Effector memory CD4-positive, alpha-beta T cell (primary cell): ENCODE measurements at places on chromosomes 2 and 18.

DNA sequence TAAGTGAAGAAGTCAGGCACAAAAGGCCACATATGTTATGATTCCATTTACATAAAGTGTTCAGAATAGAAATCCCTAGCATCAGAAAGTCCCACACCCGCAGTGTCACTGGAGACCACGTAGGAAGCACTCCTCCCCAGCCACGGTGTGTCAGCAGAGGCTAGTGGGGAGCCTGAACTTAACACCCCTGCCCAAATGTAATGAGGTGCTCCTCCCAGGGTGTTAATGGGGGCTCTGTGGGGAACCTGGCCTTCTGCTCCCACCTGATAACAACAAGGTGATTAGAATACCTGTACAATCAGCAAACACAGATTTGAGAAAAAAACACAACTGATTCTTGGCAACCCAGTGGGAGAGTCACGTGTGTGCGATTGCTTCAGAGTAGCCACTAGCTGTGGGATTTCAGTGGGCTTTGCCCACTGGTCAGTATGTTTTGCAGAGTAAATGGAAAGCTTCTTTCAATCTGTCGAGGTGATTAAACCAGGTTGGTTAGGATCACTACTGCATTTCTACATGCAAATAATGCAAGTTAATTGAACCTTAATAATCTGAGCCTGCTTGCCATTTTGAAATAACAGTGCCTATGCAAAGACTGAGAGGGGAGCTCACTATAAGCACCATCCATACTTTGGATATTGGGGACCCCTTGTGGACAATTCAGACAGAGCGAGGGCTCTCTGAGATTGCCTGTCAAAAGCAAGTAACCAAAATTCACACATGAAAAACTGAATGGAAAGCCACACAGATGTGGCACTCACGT is 20.6 kb upstream of the ATRAID start:
- no peak for DNase-seq

- no peak for DNase-seq
Measured at GRCh38 chr2:207184768-207185167, 19.0 kb upstream of the KLF7 start.

DNA sequence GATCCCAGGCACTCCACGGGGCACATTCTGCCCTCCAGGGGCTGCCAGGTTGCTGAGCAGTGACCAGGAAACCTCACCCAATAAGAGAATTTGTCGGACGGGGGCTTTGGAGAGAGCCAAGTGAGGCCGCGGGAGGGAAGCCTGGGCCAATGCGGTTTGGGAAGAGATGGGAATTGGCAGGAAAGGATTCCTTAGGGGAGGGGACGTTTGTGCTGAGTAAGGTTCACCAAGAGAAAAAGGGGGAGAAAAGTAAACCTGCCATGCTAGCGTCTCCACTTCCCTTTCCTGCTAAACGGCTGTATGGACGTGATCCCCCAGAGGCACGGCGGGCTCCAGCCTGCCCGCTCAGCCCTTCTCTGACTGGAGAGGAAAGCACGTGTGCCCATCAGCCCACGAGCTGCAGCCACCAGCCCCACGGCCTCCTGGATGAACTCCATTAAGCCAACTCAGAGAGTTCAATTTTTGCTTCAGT is 194.4 kb upstream of the ID2 start:
- no peak for DNase-seq

GRCh38 chr2:231531883-231532755 is 1.9 kb upstream of the NMUR1 start:
- DNase-seq: no peak

DNA sequence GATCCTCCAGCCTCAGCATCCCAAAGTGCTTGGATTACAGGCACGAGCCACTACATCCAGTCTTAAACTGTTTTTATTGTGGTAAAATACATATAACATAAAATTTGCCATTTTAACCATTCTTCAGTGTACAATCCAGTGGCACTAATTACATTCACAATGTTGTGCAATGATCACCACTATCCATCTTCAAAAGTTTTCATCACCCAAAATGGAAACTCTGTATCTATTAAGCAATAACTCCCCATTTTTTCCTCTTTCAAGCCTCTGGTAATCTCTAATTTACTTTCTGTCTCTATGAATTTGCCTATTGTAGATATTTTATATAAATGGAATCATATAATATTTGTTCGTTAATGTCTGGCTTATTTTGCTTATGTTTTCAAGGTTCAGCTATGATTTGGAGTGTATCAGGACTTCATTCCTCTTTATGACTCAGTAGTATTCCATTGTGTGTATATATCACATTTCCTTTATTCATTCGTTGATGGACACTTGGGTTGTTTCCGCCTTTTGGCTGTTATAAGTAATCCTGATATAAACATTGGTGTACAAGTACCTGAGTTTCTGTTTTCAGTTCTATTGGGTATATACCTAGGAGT is 71.8 kb downstream of the GFPT1 start:
- no peak for DNase-seq

GRCh38 chr18:2881088-2881839 is 34.5 kb downstream of the EMILIN2 start:
- no peak for DNase-seq

DNA sequence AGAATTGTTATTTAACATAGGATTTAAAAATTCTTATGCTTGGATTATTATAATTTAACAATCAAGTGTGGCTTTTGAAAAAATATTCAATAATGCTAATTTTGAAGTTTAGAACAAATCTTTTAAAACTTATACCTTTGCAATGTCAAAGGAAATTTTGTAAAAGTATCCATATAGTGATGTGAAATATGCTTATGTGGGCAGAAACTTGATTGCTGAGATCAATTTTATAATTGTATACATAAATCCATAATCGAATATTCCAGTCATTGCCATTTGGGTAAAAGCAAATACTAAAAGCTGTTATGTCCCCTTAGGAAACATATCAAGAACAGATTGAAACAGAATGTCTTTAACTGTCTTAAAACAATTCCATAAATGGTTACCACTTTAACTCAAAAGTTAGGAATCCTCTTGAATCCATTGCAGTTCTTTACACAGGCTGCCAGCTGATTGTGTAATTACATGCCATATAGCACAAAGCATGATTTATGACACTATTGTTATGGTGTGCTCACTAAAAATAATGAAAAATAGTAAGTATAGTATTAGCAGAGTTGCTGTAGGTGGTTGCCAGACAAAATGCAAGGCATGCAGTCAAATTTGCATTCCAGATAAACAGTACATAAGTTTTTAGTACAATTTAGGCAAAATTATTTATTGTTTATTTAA is 24.2 kb downstream of the PLCL1 start:
- no peak for DNase-seq

DNA sequence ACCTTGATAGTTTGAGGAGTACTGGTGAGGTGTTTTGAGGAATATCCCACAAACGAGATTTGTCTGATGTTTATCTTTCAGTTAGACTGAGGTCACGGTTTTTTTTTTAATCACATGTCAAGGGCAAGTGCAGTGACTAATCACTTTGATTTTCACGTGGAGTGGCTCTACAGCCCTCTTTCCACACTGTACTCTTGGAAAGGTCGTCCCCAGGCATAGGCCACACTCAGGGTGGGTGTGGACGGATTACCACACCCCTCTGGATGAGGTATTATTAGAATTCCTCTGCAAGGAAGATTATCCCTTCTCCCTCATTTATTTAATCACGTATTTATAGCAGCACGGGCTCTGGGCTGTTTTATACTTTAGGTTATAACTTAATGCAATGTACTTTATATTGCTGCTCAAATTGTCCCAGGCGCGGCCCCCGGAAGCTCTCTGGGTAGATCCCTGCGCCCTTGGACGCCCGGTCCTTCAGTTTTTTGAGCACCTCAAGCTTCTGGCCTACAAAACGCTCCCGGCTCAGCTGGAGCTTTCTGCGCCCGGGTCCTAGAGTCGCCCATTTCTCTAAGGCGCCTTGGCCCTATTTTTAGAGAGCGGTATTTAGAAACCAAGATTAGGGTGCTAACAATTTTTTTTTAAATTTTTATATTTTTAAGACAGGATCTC is 515 bp upstream of the PLEKHB2 start:
- peak; percentile 53 for DNase-seq

DNA sequence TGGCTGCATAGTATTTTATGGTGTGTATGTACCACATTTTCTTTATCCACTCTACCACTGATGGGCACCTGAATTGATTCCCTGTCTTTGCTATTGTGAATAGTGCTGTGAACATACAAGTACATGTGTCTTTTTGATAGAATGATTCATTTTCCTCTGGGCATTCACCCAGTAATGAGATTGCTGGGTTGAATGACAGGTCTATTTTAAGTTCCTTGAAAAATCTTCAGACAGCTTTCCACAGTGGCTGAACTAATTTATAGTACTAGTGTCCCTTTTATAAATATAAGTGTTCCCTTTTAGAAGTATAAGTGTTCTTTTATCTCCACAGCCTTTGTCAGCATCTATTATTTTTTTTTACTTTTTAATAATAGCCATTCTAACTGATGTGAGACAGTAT is 303.9 kb upstream of the EPHA4 start:
- DNase-seq: no peak

DNA sequence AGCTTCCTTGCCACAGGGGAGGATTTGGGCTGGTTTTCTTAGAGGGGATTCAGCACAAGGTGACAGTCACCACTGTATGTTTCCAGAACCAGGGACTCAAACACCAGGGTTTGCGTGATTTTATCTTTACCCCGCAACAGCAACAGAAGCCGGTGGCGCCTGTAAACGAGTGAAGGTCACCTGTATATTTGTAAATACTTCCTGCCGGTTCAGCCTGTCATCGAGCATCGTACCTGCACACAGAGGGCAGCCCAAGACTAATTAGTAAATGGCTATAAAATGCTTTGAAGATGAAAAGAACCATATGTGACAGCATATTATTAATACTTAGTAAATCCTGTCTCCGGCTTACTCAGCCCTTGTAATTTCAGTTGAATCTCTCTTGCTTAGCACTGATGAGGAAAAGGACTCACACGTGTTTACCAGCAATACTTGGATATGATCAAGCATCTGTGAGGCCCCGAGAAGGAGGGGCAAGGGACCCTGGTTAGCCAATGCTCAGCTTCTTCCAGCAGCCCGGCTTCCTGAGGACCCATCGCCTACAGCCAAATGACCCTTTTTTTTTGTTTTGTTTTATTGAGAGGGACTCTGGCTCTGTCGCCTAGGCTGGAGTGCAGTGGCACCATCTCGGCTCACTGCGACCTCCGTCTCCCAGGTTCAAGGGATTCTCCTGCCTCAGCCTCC is 51.3 kb upstream of the FOSL2 start:
- no peak for DNase-seq

- DNase-seq: no peak
Measured at GRCh38 chr2:22153931-22154613, 1030.3 kb downstream of the TDRD15 start.

- DNase-seq: no peak
Measured at GRCh38 chr2:233039212-233039845, 6.9 kb downstream of the NEU2 start.

DNA sequence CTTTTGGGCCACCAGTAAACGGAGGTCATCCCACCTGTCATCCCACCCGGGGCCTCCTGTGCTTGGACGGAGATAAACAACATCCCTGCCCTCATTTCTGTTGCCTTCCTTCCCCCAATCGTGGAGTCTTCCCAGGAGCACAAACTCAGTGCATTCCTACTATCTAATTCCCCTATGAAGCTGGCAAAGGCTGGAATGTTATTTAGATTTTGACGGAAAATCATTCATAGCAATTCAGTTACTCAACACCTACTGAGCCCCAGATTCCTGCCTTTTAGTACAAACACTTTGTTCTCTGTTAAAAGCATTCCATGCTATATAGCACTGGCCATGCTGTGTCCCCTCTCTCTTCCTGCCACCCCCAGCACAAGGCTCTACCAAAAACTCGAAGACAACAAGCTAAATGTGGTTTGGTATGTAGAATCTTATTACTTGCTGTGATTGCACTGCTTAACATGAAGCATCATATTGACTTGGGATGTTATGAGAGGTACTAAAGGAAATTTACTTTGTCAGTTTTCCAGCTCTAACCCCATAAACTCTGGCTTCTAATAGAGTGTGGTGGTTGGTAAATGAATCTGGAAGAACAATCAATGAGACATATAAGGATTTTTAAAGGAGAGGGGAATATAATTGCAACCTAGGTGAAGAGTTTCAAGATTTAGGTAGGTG is 32.3 kb upstream of the IMPA2 start:
- DNase-seq: no peak

DNA sequence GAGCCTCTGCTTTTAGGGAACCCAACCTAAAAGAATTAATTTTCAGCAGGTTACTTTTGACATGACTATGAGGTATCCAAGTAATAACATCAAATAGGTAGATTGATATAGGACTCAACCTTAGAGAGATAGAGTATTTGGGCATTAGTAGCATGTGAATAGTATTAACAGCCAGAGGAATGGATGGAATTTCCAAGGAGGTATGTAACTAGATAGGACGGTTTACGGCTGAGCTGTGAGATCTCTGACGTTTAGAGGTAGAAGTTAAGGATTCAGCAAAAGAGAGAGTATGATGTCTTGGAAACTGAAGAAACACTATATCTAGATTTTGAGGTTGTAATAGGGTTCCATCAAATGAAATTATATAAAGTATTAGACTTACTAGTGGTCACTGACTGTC is 70.3 kb downstream of the HNMT start:
- no peak for DNase-seq

- no peak for DNase-seq
Measured at GRCh38 chr2:174631009-174631981, 33.7 kb upstream of the WIPF1 start.

- no peak for DNase-seq
Measured at GRCh38 chr2:210899131-210899530, 342.7 kb downstream of the CPS1 start.

GRCh38 chr2:7292154-7292691 is 375.0 kb downstream of the RNF144A start:
- DNase-seq: no peak

DNA sequence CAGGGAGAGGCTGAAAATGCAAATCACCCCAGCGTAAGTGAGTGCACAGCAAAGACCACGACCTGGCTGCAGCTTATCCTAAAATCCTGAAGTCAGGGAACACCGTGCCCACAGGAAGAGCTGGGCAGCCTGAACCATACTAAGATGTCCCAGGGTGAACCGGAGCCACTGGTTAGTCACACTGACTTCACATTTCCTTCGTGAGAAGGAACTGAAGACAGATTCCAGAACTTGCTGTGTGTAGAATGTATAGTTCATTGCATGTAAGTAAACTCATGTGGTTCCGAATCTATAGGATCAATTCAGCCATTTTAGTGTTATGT is 84.6 kb upstream of the NDUFV2 start:
- no peak for DNase-seq

DNA sequence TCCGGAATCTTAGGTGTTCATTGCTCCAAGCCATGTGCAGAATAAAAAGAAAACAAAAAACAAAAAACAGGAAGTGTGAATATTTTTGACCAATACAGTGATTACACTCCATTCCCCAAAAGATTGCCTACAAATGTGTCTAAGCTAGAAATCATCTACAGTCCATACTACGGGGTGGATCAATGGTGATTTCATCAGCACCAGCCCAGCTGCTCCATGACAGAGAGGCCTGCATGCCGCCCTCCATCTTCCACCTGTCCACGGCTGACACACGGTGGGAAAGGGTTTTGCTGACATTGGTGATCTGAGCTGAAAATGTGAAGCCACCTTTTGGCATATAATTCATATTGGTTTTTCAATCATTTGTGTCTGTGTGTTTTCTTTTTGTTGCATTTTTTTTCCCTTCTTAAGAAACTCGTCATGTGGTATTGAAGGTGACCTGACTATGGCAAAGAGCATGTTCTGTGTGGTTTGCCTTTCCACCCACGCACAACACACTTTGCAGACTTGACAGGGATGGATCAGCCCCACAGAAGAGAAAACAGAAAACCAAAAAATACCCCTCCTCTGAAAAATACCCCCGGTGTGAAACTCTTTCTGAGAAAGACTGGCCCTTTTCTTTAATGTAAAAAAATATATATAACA is 533.1 kb downstream of the RNF144A start:
- DNase-seq: no peak
